ENCODE measurements at places on chromosomes 5 and 9.

DNA sequence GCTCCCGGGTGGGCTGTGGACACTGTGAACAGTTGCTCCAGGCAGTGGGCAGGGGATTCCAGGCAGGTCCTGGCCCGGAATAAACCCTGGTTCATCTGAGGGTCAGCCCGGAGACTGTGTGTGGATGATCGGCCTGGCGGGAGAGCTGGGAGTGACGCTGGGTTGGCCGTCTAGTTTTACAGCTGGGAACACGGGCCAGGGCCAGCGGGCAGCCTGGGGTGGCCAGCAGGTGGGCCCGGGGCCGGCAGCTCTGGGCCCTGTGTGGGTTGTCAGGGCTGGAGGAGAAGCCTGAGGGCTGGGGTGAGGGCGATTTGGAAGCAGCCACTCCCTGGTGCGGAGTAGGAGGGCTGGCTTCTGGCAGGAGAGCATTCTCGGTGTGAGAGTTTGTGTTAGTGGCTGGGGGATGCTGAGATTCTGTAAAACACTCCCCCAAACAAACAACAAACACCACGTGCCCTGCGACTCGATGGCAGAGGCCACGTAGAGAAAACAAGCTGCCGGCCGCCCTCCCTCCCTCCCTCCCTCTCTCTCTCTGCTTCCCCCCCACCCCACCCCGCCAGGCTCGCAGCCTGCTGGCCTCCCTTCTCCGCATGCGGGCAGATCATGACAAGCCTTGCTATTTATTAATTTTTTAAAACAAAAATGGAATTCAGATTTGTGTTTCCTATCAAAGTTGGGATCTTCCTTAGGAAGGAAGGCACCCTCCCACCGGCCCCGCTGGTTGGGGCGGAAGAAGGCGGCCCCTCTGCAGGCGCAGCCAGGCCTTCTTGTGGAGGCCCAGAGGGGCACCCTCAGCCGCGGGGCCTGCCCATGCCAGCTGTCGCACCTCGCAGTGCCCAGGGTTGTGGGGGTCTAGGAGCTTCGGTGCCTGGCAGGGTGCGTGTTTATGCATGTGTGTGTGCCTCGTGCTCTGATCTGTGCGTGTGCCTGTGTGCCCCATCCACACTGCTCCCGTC lies 49.5 kb downstream of the RXRA start:
- no peak for DNase-seq

DNA sequence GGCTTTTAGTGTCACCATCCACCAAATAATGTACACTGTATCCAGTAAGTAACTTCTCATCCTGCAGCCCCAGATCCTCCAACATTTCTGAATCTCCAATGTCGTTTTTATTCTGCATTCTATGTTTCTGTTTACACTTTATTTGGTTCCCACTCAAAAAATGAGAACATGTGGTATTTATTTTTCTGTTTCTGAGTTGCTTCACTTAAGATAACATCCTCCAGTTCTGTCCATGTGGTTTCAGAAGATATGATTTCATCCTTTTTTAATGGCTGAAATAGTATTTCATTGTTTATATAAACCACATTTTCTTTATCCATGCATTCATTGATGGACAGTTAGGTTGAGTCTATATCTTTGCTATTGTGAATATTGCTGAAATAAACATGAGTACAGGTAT lies 677.3 kb upstream of the FTMT start:
- no peak for DNase-seq

GRCh38 chr5:52731274-52732027 lies 56.3 kb upstream of the ITGA1 start:
- DNase-seq: no peak

DNA sequence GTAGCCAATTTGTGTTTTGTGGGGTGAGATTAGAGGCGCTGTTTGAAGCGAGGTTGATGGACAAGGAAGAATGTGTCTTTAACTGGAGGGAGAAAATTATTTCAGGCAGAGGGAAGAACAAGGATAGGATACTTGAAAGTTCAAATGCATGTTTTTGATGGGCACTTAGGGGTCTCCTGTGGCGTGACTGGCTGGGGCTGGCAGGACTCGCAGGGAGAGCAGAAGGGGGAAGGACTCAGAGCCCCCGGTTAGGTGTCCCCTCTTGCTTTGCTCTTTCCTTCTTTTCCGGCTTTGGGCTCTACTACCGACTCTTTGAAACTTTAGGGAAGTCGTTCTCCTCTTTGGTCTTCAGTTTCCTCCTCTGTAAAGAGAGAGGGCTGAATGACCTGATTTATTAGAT lies 12.1 kb downstream of the GRAMD2B start:
- DNase-seq: no peak

Data from NCI-H146 (cell line).